ENCODE measurements at places on chromosomes 16 and 17. TPM values are rescaled to one million over a fixed set of nuclear protein-coding genes. Genes with fewer than 3 reads are reported as not detected.

PRR35 gene
- total RNA-seq: not detected

ABCA9 gene
- 10.0 TPM for total RNA-seq

TAC4 gene
- not detected for total RNA-seq

ORAI3 gene
- total RNA-seq: 42.8 TPM

SLC38A7 gene
- total RNA-seq: 38.3 TPM

ADORA2B gene
- 39.1 TPM for total RNA-seq

EMP2 gene
- 16.1 TPM for total RNA-seq

ABCC12 gene
- not detected for total RNA-seq

TBX21 gene
- 0.14 TPM for total RNA-seq

ZC3H7A gene
- 23.9 TPM for total RNA-seq
